A172 (cell line): ENCODE measurements at places on chromosomes 2 and 18.
A peak's percentile ranks its signal among the peaks of the same experiment; 100 is the strongest.

GRCh38 chr2:237591141-237591881 lies 777 bp upstream of the RAB17 start:
- no peak for DNase-seq

- DNase-seq: peak; percentile 72
Observed at GRCh38 chr2:60948926-60949579, 67.7 kb downstream of the REL start.

DNA sequence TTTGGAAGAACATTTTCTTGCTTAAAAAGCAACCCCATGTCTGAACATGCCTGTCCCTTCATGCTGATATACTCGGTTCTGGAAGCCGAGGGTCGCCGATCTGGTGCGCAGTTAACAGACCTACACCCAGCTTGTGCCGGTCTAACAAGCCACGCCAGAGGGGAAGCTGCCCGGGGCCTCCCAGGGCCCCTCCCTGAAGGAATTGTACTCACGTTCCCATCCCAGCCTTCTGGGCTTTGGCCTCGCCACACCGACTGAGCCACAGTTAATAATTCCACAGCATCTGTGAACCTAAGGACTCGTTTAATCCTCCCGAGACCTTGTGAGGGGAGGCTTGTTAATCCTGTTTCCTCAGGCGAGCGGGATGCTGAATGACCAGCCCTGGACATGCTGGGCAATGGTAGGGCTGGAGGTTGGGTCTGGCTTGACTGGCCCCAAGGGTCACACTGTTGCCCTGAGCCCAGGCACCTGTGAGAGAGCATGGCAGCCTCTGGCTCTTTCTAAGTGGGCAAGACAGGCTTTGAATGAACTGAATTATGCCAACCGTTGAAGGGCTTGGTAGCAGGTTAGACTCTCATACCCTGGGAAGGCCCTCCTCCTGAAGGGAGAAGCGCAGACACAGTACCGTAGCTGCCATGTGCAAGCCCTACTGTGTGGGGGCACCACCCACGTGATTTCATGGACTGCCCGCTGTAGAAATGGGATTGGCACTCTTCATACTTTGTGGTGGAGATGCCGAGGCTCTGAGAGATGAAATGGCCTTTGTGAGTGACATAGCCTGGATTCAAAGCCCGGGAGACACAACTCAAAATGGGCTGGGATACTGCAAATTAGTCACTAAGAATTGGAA lies 27.9 kb upstream of the ODC1 start:
- no peak for DNase-seq

DNA sequence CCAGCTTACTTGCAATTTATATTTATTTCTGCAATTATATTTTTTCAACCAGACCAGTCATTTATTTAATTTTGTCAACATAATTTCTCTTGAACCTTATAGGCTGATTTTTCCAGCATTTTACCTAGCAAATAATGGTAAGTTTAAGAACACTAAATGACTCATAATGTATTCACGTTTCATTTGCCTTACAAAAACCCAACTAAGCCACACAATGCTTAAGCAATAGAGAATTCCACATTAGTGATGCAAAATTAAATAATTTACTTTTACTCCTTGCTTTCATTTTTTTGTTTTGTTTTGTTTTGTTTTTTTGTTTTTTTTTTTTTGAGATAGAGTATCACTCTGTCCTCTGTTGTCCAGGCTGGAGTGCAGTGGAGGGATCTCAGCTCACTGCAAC lies 110.4 kb upstream of the VRK2 start:
- DNase-seq: no peak

GRCh38 chr2:63851691-63852311 lies 10.1 kb downstream of the UGP2 start:
- no peak for DNase-seq

- no peak for DNase-seq
Observed at GRCh38 chr18:10055125-10055750, 141.4 kb downstream of the VAPA start.

DNA sequence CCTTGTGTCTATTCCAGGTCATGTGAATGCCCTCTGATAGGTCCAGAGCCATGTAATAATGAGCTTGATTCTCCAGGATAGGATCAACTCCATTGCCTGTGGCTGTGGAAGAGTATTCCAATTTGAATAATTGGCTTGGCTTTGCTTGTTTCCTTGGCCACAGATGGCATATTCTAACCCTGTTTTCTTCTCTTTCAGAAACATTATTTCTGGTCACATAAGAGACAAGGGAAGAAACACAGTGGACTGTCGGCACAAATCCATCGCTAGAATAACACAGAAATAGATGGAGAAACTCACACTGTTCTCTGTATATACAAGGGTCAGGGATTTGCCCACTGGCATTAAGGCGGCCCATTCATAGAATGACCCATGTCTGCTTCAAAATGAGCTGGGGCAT lies 278.4 kb upstream of the CCDC68 start:
- DNase-seq: no peak

- DNase-seq: no peak
Observed at GRCh38 chr18:46449033-46449432, 208.0 kb downstream of the LOXHD1 start.

- DNase-seq: peak; percentile 70
Observed at GRCh38 chr2:160375802-160376469, 117.7 kb downstream of the RBMS1 start.

- DNase-seq: peak; percentile 84
Observed at GRCh38 chr2:27721335-27721734, 50.2 kb upstream of the MRPL33 start.

GRCh38 chr2:10591207-10591606 lies 98.6 kb downstream of the NOL10 start:
- DNase-seq: no peak

GRCh38 chr18:2970344-2970743 lies 42.6 kb downstream of the LPIN2 start:
- DNase-seq: no peak

GRCh38 chr2:12457831-12458230 lies 258.9 kb upstream of the TRIB2 start:
- DNase-seq: no peak

- peak; percentile 1 for DNase-seq
Observed at GRCh38 chr18:43970656-43971055, 693.4 kb upstream of the SYT4 start.

- no peak for DNase-seq
Observed at GRCh38 chr2:11481426-11481788, 15.4 kb upstream of the E2F6 start.

- DNase-seq: no peak
Observed at GRCh38 chr2:169683054-169683424, 11.2 kb downstream of the CFAP210 start.

DNA sequence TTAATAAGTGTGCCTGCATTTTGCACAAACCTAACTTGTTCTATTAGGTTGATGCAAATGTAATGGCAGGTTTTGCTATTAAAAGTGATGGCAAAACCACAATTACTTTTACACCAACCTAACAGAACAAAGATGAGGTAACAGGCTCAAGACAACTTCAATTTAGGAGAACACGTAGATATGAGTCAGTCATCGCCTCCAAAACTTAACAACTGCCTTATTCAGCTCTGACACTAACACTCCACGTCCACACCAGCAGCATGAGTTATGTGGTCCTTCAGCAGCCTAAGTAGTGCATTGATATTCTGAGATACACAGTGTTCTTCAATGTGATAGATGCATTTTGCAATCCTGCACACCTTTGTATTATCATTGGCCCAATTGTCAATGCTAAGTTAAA lies 1175.1 kb upstream of the ACVR2A start:
- no peak for DNase-seq

GRCh38 chr2:18598848-18599484 lies 9.6 kb upstream of the NT5C1B start:
- no peak for DNase-seq

- no peak for DNase-seq
Observed at GRCh38 chr2:237300739-237301138, 113.2 kb downstream of the COL6A3 start.

DNA sequence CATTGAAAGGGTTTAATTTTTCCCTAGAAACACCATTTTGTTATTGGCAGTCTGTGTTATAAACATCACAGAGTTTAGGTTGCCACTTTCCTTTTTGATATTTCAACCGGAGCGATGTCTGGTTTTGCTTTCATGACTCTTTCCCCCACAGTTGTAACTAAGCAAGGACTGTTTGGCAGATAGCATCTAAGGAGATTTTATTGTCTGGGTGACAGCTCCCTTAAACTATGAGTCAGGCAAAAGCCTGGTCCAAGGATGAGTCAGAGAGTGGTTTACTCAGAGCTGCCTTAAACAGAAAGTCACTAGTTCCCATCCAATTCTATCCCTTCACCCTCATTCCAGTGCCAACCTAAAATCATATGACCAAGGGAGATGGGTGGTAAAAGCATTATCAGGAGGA lies 341.6 kb upstream of the VWC2L start:
- peak; percentile 99 for DNase-seq

- peak; percentile 88 for DNase-seq
Observed at GRCh38 chr2:68653538-68653982, 10.2 kb downstream of the PROKR1 start.

DNA sequence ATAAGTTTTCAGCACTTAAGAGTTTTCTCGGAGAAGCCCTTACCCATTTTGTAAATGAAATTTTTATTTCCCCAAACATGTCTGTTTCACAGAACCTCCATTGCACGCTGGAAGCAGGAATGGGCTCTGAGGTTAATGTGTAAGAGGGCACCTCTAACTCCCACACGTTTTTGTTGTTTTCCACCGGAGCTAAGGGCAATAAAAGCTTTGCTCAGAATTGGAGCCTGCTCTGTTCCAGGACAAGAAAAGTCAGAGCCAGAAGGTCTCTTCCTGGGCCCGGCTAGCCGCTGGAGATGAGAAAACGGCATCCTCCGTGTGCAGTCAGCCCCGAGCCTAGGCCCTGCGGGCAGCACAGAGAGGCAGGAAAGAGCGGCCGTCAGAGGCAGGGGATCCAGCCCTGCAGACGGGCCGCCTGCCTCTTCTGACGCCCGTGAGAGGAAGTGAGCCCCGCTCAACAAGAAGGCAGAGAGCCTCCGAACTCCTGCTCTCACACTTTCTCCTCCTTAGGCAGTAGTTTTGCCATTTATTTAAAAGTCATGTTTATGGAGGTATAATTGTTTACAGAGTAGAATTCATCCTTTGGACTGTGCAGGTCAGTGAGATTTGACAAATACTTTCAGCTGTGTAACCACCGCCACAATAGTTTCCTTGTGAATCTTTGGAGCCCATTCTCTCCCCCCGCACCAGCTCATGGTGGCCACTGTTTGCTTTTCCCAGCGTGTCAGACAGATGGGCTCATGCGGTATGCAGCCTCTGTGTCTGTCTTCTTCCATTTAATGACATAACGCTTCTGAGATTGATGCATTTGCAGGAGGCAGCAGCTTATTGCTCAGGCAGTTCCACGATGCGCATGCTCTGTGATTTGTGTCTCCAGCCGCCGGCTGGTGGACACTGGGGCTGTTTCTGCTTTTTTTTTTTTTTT lies 117.3 kb downstream of the GALR1 start:
- peak; percentile 37 for DNase-seq

- DNase-seq: no peak
Observed at GRCh38 chr18:8380926-8381325, 228.3 kb upstream of the RAB12 start.

- DNase-seq: no peak
Observed at GRCh38 chr2:9144046-9144445, 62.6 kb upstream of the ASAP2 start.

DNA sequence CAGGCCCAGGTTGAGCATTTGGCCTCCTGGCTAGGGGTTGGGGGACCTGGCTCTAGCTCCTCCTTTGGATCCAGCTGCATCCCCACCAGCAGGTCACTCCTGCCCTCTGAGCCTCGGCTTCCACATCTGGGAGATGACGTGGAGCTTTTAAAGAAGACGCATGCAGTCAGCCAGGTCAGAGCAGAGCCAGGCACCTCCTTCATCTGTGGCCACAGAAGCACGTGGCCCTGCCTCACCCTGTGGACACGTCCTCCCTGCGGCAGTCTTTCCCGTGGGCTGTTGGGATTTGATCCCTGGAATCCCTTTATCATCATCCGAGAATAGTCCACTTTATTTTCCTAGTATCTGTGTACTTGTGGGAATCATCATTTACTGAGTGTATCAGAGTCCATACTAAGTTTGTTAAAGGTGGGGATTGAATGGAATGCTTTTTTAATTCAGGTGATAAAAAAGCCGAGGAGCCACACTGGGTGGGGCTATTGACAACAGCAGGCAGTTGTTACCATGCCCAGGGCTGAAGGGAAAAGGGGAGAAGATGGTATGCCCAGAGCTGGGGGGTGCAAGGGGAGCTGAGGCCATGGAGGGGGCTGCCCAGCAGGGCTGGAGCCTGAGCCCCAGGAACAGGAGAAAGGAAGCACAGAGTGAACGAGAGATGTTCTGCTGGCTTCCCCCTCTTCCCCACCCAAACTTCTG lies 170.1 kb downstream of the LAMA1 start:
- no peak for DNase-seq

GRCh38 chr2:234240917-234241316 lies 190.4 kb downstream of the SPP2 start:
- DNase-seq: peak; percentile 93

GRCh38 chr2:186325827-186326535 lies 160.1 kb upstream of the ZC3H15 start:
- no peak for DNase-seq

GRCh38 chr2:20179755-20180594 lies 45.0 kb downstream of the SDC1 start:
- DNase-seq: no peak

DNA sequence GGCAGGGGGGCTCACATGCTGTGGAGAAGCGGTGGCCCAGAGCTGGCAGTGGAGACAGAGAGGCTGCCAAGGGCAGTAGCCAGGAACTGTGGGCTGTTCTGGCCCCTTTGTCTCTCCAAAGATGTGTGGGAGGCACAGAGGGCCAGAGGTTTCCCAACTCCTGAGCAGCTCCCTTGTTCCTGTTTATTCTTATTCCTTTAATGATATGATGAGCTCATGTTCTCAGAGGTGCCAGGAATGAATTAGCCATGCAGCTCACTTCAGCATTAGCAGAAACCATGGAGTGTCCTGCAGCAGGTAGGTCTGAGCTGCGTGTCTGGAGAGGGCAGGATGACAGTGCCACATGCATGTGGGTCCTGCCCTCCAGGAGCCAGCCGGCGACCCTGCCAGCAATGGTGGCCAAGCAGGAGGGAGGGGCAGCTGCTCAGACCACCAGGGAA lies 77.9 kb upstream of the FZD7 start:
- no peak for DNase-seq

DNA sequence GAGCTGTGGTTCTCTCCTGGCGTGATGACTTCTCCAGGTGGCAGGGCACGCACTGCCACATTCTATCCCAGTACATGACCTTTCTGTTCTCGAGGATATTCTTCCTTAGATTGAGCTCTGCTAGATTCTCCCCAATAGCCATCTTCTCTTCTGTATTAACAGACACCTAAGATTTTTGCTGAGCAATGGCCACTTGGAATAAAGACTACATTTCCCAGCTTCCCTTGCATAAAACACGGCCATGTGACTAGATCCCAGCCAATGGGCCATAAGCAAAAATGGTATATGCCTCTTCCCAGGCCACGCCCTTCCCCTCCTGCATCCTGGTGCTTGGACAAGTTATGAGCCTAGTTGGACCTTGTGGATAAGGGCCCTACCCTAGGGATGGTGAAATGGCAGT lies 82.1 kb downstream of the EIF2AK3 start:
- peak; percentile 80 for DNase-seq

DNA sequence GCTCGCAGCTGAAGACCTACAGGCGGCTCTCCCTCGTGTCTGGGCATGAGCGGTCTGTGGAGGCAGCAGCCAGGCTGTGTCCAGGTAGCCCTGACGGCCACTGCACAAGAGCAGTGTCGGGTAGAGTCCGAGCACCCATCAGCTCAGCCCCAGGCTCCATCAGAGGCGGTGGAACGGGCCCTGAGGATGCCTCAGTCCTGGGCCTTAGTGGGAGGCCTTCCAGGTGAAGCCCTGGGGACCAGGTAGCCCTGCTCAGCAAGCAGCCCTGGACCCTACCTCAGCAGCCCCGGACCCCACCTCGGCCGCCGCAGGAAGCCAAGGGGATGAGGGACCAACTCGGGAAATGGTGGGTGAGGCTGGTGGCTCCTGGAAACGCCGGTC lies 21.3 kb upstream of the KLF11 start:
- no peak for DNase-seq
